Stimulated activated memory B cell treated with anti-CD40 and anti-IgM and Interleukin-4, amounts not matched to agents 10 μg/mL and 1 μg/mL and 100 μg/mL, for 72 hours (primary cell): ENCODE measurements at places on chromosomes 4 and X.

- ATAC-seq, result no peak
Measured at GRCh38 chr4:77342170-77342810, 185.3 kb downstream of the CCNG2 start.

- ATAC-seq, result no peak
Measured at GRCh38 chrX:78658845-78659744, at the start of gene RTL3. Gene RTL3 (minus strand): TSS chrX:78659328. CDS start chrX:78658420, 908 bp downstream.

- no peak for ATAC-seq
Measured at GRCh38 chr4:137961051-137961438, 281.1 kb downstream of the SLC7A11 start.

- no peak for ATAC-seq
Measured at GRCh38 chr4:168769837-168770236, 240.2 kb downstream of the CBR4 start.

- no peak for ATAC-seq
Measured at GRCh38 chr4:67125636-67126514, 419.4 kb downstream of the CENPC start.

DNA sequence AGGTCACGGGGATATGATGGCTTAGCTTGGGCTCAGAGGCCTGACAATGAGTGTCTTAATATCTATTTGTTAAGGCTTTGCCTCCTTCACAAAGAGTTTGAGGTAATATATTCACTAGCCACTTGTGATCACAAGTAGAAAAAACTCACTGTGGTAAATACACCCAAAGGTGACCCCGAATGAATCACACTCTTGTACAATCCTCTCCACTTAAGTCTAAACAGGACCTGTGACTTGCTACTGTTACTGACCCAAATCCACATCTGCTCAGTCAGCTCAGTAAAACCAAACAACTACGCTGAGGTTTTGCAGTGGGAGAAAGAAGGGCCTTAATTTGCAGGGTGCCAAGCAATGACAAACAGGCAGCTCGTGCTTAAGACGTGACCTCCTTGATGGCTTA, 223.8 kb upstream of the MAGEC2 start:
- ATAC-seq, result no peak

DNA sequence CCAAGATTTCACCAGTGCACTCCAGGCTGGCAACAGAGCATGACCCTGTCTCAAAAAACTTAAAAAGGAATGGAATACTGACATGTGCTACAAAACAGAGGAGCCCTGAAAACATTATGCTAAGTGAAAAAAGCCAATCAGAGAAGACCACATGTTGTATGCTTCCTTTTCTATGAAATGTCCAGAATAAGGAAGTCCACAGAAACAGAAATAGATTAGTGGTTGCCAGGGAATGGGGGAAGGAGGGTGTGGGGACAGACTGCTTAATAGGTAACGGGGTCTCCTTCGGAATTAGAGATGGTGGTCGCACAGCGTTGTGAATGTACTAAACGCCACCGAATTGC, 30.1 kb upstream of the KIAA0232 start:
- ATAC-seq, result no peak

GRCh38 chr4:149347139-149347538, 468.5 kb downstream of the IQCM start:
- no peak for ATAC-seq

DNA sequence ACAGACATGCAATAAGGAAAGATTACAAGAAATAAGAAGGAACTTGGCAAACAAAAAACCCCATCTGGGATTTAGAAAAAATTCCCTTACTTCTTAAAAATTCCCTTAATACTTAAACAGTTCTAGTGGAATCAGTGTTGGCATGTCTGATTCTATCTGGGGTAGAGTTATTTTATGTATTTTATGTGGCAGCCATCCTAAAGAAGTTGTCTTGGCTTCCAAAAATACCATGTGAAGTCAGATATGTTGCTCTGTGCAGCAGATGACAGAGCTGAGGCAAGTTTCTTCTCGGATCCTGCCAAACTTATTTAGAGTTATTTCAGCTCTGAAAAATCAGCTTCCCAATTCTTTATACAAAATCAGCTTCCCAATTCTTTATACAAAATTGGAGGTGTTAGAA, 14.7 kb downstream of the YY2 start:
- ATAC-seq, result no peak

DNA sequence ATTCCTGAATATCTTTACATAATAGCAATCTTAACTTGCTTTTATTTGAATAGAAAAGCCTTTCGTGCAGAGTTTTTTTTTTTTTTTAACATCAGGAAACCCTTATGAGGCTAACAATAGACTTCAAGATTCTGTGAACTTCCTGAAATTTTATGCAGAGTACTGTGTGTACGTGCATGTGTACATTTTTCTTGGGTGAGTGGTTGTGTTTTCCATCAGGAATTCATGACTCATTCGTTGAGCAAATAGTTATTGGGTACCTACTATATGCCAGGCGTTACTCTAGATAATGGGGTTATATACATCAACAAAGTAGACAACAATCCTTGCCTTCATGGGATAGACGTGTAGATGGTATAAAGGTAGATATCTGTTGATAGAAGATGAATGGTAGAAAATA, 59.1 kb downstream of the MRPL1 start:
- no peak for ATAC-seq

- ATAC-seq, result peak; percentile 50
Measured at GRCh38 chr4:10622728-10623127, 61.8 kb downstream of the CLNK start.

DNA sequence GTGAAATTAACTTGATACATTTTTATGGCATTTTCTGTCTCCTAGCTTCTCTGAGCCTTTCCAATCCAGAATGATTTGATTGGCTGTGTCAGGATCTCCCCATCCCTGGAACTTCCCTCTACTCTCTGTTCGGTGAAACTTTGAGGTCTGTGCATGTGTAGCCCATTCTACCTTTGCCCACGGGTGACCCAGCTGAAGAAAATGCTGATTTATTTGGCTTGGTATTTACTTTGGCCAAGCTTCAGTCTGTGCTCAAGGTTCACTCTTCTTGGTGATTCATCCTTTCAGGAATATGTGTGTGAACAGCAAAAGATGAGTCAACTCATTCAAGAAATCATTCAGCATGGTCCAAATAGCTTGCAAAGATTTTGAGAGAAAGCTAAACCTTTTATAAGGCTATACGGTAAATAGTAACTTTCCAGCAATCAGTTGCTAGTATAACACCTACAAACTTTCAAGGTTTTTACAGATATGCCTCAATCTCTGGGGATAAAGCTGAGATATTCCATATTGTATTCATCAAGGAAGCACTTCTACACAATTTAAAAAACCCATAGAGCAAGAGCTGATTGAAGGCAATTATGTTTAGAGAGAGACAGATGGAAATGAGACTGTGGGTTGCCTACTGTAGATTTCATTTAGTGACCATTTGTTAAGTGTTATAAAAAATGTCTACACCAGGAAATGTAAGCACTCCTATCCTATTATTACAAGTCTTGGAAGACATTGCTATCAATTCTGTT, 233.9 kb upstream of the CXXC4 start:
- ATAC-seq, result no peak

GRCh38 chrX:19133231-19133630, 11.0 kb upstream of the ADGRG2 start:
- no peak for ATAC-seq

DNA sequence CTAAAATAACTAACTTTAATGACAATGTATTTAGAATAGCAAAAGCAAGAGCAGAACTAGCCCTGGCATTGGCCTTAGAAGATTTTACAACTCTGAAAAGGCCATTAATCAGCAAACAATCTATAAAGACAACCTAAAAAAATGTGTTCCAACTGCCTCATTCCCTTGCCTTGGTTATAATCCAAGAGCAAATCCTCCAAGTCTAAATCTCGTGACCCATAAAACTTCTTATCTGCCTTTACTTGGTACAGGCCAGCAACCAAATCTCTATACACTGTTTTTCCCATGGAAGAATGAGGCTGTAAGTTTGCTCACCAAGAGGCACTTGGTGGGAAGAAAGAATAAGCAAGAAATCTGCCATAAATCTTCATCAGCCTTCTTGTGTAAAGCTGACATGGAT, 175.3 kb upstream of the MID1 start:
- ATAC-seq, result no peak

DNA sequence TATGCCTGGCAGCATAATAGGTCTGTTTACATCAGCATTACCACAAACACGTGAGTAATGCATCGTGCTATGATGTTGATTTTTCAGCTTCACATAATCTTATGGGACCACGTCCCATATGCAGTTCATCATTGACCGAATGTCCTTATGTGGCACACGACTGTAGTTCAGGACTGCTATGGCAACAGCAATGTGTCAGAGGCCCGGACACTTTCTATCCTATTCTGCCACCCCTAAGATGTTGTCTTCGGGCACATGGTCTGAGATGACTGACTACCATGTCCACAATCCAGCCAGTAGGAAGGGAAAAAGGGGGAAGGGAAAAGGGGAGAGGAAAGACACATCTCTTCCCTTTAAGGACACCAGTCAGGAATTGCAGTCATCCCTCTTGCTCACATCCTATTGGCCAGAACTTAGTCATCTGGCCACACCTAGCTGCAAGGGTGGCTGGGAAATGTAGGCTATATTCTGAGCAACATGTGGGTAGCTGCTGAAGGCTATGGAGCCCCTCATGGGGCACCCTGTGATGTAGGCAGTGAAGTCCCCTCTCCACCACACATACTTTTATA, 196.0 kb upstream of the RBPJ start:
- no peak for ATAC-seq

- no peak for ATAC-seq
Measured at GRCh38 chr4:150982557-150983233, 32.4 kb downstream of the LRBA start.

GRCh38 chrX:66728818-66729271, 90.0 kb upstream of the EDA2R start:
- no peak for ATAC-seq

DNA sequence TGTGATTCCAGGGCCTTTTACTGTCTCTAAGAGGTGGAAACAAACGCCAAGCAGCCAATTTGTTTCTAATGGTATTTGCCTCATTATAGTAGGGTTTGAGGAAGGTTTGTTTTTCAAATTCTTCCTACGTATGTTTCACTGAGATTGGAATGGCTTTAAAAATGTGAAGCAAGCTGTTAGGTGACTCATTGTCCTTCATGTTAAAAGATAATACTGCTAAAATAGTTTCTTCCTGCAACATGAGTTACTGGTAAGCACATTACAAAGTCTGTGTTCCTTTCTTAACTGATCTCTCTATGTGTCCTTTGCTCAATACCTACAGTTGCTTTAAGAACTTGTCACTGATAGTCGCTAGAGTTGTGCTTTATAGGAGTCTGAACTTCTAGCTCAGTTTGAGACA, 1183.9 kb downstream of the RPA4 start:
- ATAC-seq, result no peak

- peak; percentile 92 for ATAC-seq
Measured at GRCh38 chr4:67714248-67714583, 13.3 kb upstream of the UBA6 start.

GRCh38 chr4:124913237-124913636, 200.7 kb upstream of the ANKRD50 start:
- ATAC-seq, result no peak

- ATAC-seq, result no peak
Measured at GRCh38 chr4:78650106-78651024, 98.8 kb downstream of the ANXA3 start.

GRCh38 chr4:127708985-127709384, 21.2 kb upstream of the SLC25A31 start:
- no peak for ATAC-seq
